ENCODE measurements at places on chromosomes 4 and X.

DNA sequence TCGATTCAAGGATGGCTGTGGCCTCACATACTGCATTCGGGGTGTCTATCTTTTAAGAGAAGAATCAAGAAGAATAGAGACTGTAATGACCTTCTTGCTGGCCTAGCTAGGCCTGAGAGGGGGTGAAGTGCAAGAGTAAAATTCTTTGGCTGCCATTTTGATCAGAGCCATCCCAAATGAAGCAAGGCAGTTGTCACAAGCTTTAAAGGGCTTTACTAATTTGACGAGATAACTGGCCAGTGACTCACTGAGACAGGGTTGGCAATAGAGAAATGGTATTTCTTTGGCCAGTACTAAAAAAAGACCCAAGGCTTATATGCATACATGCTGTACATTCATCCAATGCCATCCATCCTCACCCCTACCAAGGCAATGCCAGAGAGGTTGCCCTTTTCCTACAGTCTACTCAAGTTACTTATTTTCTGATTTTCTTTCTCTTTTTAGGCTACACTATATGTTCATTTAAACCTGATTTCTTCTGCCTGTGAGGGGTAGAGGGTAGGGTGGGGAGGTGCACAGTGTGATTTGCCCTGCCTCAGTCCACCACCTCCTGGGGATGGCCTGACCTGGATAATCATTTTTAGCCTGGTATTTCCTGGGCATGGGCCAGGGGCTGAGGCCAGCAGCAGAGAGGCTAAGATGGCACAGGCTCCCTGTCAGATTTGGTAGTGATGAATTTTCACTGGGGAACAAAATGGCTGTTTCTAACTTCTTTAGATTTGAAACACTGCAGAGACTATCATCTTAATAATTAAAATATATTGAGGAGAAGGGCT is 32.2 kb downstream of the ATG4A start:
- no peak for DNase-seq

- no peak for DNase-seq
Measured at GRCh38 chrX:34560180-34560579, 96.9 kb downstream of the TMEM47 start.

DNA sequence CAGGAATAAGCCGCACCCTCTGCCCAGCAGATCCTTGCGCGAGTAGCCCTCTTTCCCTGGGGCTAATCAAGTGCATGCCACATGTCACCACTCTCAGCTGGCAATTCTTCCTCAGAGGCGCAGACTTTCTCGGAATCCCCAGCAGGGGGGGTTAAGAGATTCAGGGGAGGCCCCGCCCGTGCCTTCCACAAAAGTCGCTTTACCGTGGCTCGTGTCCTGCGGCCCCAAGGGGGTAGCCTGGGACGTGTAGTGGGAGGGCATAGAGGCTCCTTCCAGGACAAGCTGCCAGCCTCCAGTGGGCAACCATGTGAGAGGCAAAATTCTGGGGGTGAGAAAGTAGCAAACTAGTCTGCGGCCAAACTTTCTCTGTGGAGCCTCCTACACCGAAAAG is 652 bp downstream of the SRPX start:
- DNase-seq: peak; percentile 62

GRCh38 chrX:85107407-85107806 is 103.7 kb downstream of the APOOL start:
- no peak for DNase-seq

GRCh38 chr4:158155656-158156356 is 17.0 kb downstream of the GASK1B start:
- no peak for DNase-seq

- DNase-seq: no peak
Measured at GRCh38 chr4:15118292-15118691, 116.0 kb downstream of the CPEB2 start.

DNA sequence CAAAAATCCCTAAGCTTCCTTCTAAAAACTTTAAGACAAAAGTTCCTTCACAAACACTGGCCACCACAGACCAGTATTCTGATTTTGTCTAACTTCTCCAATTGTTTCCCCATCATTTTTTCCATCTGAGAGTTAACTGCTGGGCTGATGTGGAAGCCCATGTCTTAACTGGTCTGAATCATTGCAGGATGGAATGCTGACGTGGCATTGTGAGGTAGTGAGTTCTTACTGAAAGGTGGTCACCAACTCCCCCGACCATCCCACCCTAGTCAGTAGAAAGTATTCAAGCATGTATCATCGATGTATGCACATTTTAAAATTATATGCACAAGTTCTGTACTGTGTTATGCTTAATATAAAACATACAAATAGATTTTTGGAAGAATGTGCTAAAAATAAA is 99.1 kb upstream of the SMIM10 start:
- no peak for DNase-seq

- DNase-seq: no peak
Measured at GRCh38 chrX:136246201-136246600, 5.0 kb downstream of the MAP7D3 start.

DNA sequence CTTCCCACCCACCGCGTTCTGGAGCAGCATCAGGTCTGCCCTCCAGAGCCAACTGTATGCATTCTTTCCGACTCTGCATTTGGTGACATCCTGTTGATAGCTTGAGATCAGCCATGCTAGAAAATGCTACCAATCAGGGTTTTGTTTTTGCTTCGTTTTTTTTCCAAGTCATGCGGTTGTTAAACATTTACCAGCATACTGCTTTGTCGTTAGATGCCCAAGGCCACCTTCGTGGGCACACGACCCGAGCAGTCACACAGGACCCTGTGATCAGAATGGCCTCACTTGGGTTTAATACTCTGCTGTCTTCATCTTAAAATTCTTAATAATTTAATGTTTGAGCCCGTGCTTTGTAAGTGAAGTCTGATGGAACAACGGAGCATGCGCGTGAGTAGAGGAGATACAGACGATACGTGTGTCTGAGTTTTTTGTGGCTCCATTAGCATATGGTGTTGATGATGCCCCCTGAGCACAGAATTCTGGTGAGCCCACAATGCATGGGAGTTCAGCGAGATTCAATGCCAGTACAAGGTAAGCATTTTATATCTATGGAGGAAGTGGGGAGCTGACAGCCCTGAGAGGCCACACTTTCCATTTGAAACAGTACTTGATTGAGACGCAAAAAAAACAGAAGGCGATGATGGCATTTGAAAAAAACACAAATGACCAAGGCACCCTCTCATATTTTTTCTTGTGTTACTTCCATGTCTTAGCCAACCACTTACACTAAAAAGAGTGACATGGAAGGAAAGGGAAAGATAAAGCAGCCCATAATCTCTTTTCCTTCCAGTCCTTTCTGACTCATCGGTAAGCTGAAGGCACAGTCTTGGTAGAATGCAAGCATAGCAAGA is 323.6 kb downstream of the BCOR start:
- DNase-seq: no peak

DNA sequence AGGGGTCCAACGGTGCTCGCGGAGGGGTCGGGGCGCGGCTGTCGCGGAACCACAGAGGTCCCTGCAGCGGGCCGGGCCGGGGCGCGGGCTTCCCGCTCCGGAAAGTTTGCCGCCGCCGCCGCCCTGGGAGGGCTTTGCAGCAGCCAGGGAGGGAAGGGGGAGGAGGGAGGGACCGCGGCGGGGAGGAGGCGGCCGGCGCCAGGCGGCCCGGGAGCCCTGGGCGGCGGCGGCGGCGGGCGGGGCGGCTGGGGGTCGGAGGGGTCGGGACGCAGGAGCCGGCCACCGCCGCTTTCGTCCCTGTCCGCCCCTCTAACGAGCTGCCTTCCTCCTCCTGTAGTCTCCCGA is 375 bp downstream of the FGFR3 start:
- no peak for DNase-seq

DNA sequence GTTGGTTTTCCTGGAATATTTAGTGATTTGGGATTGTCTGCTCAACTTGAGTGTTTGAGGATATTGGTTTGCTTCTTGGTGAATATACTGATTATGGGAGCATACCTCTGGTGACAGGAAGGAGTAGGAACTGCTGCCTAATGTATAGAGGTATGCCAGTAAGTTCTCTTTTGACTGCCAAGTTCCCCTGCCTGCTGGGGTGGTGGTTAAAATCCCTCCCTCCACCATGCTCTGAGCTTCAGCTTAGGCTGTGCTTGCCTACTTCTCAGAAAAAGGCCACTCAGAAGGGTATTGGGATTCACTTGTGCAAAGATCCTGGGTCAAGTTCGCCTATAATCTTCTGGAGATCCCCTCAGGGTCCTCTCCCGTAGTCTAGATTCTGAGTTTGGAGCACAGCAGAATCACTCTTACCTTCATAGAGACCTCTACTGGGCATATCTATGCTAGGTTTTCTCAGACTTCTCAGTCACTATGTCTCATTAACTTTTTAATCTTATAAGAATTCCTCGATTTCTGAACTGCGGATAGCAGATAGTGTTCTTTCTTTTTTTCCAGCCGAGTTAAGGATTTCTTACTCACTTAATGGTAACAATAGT is 44.7 kb upstream of the DCK start:
- DNase-seq: no peak

DNA sequence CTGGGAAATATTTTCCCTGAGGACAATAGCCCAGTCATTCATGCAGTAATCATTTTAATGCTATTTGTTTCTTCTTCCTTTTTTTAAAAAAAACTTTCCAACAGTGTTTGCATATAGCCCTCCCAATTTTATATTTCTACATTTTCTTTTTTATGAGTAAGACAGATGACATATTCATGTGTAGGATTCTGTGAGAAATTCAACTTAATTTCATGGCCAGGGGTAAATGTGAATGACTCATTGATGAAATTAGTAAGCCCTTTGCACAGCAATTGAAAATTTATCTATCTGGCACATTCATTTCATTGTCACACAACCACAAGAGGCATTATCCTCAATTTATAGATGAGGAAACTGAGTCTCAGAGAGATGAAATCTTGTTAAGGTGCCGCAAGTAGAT is 13.7 kb upstream of the SMIM20 start:
- no peak for DNase-seq

DNA sequence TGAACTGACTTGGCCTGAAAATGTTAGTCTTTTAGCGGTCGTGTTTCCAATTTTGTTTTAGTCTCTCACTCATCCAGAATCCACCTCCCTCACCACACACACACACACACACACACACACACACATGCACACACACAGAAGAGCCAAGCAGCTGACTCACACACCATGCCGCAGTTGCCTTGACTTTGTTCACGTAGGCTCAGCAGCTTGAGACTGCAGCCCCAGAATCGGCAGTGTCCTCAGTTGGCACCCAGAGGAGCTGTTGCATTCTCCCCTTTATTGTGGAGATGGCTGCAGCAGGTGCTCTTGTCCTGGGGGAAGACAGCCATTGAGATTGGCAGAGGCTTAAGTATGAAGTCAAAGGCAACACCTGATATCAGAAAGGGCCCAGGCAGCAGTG is 20.9 kb upstream of the XPNPEP2 start:
- DNase-seq: peak; percentile 81

DNA sequence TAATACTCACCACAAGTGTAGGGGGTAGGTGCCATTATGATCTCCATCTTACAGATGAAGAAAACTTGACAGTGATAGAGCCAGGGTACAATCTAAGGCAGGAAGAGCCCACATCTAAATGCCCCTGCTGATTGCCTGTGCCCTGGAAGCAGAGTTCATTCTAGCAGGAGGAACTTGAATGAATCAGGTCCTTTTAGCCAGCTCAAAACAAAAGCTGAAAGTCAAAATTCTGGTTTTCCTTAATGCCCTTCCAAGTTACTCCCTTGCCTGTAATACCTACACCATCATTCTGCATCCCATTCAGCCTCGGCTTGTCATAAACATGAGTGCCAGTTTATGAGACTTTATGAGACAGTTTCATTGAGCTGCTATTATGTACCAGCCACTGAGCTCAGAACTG is 89.6 kb downstream of the SCD5 start:
- DNase-seq: no peak

All from left hindlimb (tissue), 1 donor.